ENCODE measurements at places on chromosomes 4 and X.

GRCh38 chr4:184384810-184385557 is 89.4 kb downstream of the IRF2 start:
- no peak for DNase-seq

GRCh38 chr4:143360838-143361625 is 24.4 kb downstream of the GAB1 start:
- DNase-seq: no peak

- DNase-seq: no peak
Measured at GRCh38 chrX:71619193-71619592, 882 bp upstream of the CXCR3 start.

DNA sequence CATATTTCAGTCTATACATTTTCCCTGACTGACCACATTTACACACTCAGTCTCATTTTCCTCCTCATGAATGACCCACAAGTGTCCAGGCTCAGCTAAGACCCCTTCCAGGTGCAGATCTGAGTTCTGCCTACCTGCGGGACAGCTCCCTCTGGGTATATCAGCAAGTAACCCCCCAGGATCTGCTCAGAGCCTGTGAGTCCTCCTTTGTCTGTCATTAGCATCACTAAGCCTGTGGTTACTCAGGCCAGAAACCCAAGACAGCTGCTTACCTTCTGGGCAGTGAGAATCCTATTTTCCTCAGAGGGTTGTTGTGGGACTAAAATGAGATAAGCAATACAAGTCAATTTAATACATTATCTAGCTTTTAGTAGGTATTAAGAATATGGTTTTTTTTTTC is 487.6 kb upstream of the BOD1L1 start:
- no peak for DNase-seq

- DNase-seq: no peak
Measured at GRCh38 chr4:70818173-70818855, 21.4 kb downstream of the GRSF1 start.

DNA sequence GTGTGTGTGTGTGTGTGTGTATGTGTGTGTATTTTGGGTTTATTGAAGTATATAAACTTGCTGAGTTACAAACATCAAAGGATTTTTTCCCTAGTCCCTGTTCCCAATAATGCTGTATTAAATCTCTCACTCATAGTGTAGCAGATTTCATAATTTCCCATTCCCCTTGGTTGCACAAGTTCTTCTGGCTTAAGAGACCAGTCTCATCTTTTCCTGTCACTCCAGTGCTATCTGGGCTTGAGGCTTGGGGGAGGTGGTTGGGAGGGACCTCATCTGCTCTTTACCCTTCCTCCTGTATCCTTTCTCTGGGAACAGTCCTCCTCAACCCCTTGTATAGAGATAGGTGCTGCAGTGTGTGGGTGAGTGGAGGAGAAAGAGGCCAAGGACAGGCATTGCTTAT is 285.4 kb upstream of the BOD1L1 start:
- DNase-seq: no peak

DNA sequence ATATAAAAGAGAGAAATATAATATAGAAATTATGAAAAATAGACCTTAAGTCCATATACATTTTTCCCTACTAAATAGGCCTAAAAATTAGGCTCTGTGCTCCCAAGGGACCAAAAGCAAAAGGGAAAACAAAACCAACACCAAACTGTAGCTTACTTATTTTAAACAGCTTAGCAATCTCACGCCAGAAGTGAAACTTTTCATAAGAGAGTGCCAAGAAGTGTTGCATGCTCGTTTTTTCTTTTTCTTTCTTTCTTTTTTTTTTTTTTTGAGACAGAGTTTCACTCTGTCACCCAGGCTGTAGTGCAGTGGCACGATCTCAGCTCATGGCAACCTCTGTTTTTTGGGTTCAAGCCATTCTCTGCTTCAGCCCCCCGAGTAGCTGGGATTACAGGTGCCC is 250.4 kb downstream of the TMA16 start:
- no peak for DNase-seq

DNA sequence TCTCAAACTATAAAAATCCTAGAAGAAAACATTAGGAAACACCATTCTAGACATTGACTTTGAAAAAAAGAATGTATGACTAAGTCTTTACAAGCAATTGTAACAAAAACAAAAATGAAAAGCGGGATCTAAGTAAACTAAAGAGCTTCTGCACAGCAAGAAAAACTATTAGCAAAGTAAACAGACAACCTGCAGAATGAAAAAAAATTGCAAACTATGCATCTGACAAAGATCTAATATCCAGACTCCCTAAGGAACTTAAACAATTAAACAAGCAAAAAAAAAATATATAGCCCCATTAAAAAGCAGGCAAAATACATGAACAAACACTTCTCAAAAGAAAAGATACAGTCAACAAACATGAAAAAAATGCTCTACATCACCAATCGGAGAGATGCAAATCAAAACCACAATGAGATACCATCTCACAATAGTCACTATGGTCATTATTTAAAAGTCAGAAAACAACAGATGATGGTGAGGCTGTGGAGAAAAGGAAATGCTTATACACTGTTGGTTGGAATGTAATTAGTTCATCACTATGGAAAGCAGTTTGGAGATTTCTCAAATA is 168.1 kb downstream of the EPHA5 start:
- DNase-seq: peak; percentile 9

GRCh38 chrX:63394872-63395271 is 43.7 kb upstream of the SPIN4 start:
- no peak for DNase-seq

GRCh38 chr4:139958739-139959098 is 195.3 kb downstream of the MAML3 start:
- DNase-seq: no peak

DNA sequence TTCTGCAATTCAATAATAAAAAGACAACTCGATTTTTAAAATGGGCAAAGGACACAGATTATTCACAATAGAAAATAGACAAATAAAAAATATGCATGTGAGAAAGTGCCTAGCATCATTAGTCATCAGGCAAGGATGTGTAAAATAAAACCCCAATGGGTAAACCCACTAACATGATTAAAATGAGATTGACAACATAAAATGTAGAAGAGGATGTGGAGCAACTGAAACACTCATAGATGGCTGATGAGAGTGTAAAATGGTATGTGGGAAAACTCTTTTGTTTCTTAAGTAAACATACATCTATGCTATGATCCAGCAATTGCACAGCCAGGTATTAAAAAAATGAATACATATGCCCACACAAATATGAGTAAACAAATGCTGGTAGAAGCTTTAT is 177.6 kb downstream of the IQCM start:
- no peak for DNase-seq

GRCh38 chrX:150226223-150226965 is 136.7 kb upstream of the MAMLD1 start:
- no peak for DNase-seq

DNA sequence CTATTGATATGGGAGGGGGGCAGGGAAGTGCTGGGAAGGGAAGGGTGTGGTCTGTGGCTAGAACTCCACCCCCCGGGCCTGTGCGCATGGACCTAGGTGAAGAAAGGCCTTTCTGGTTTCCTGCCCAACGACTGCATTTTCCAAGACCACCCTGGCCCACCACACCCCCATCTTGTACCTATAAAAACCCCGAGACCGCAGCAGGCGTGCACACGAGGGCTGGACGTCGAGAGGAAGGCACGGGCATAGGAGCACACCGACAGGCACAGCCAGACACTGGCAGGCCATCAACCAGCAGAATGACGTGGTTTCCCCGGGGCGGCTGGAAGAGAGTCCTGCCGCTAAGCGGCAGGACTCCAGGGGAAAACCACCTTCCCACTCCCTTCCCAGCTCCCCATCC is 981.1 kb downstream of the PCDH7 start:
- DNase-seq: no peak

DNA sequence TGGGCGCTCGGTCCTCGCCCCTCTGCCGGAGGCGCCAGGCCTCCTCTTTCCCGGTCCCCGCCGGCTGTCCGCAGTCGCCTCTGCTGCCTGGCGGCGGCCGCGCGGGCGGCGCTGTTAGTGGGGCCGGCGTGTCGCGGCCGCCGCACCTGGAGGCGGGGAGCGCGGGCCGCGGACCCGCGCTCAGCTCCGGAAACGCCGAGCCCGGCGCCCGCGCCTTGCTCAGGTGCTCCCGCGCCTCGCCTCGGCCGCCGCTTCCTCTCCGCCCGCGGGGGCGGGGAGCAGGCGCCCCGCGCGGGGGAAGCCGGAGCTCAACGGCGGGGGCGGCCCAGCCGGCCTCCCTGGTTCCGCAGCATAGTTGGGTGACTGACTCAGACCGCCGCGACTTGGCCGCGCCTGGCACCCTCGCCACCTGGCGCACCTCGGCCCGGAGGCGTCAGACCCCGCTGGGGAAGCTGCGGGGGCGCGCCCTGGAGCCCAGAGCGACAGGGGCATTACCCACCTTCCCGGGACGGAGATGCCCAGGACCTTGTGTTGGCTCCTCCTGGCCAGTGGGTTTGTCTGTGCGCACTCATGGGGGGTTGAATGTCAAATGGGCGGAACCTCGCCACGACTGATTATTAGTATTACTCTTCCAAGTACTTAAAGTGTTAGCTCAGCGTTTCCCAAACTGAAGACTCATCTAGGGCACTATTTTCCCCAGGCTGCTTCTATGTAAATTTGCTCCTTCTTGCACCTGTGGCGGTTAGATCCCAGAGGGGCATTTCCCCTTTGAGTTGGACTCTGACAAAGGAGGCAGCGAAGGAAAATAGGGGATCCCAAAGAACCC is at the start of gene ARAP2:
TSS of gene ARAP2 (minus strand) at position 258 of the 826 bp plus-strand sequence. CDS start 15,028 bp downstream, outside the sequence.
- peak; percentile 83 for DNase-seq

GRCh38 chr4:37873386-37873785 is 17.5 kb upstream of the TBC1D1 start:
- peak; percentile 41 for DNase-seq

- no peak for DNase-seq
Measured at GRCh38 chr4:120198411-120198810, 131.8 kb upstream of the MAD2L1 start.

- DNase-seq: no peak
Measured at GRCh38 chr4:26124753-26125321, 196.0 kb upstream of the RBPJ start.

DNA sequence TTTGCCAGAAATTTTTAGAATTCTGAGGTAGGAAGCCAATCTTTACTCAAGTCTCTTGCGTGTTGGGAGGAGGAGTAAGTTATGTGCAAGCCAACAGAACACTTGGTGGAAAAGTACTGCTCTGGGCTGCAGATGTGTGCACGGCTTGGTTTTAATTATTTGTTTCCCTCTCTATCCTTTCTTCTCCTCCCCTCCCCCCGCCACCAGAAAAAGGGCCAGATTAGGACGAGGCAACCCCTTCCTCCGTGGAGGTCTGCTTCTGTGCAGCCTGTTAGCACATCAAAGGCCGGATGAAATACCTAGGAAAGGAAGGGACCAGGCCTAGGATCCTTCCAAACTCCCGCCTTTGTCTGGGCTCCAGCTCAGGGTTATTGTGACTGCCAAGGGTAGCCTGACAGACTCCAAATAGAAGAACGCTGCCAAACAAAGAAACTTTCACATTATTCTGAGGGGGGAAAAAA is 1.0 kb upstream of the PGRMC1 start:
- no peak for DNase-seq

GRCh38 chr4:147071209-147071740 is 125.6 kb upstream of the TTC29 start:
- no peak for DNase-seq

- no peak for DNase-seq
Measured at GRCh38 chr4:146545102-146545501, 23.4 kb upstream of the SLC10A7 start.

DNA sequence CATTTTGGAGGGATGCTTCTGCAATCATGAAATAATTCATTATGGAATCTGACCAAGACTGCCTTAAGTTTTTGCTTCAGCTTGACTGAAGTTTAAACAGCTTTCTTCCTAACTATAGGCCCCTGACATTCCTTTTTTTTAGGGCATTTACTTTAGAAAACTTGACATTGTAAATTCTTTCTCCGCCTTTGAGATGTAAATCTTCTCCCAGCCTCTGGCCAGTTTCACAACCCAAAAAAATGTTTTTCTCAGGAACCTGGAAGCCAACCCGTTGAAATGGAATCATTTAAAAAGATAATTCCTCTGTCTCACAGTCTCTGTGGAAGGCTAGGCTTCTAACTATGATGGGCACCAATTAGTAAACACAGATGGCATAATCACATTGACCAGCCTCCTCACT is 710.4 kb upstream of the PABPC4L start:
- DNase-seq: no peak

DNA sequence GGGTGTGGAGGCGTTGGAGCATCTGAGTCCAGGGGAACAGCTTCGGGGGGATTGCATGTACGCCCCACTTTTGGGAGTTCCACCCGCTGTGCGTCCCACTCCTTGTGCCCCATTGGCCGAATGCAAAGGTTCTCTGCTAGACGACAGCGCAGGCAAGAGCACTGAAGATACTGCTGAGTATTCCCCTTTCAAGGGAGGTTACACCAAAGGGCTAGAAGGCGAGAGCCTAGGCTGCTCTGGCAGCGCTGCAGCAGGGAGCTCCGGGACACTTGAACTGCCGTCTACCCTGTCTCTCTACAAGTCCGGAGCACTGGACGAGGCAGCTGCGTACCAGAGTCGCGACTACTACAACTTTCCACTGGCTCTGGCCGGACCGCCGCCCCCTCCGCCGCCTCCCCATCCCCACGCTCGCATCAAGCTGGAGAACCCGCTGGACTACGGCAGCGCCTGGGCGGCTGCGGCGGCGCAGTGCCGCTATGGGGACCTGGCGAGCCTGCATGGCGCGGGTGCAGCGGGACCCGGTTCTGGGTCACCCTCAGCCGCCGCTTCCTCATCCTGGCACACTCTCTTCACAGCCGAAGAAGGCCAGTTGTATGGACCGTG is 2.2 kb downstream of the AR start:
- DNase-seq: no peak

DNA sequence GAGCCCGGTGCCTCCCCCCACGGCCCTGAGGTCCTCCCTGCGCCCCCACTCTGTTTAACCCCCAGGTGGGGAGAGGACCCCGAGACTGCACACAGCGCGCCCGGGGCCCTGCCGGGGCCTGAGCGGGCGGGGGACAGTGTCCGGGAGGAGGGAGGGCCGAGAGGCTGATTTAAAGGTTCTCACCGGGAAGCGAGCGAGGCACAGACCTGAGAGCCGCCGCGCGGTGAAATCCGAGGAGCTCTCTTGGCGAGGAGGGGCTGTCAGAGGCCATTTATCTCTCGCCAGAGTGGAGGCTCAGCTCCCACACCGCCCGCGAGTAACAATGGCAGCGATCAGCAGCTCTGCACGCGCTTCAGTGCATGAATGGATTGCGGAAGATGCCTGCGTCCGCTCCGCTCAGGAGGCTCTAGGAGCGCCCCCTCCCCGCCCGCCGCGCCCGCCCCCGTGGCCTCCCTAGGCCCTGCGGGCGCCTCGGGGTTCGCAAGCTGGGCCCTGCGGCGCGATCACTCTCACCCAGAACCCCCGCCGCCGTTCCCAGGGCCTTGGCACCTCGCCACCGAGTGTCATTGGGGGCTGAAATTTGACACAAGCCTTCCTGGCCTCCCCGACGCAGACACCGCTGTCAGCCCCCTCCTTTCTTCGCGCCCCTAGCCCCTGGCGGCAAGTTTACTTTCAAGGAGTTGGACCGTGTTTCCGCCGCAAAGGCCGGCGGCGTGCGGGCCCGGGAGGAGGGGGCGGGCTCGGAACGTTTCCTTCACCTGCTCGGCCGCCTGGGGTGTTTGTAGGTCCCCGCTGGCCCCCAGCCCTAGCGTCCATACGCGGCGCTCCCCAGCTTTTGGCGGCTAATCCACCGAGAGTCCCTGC is 48.7 kb upstream of the BCOR start:
- no peak for DNase-seq

- no peak for DNase-seq
Measured at GRCh38 chrX:119948381-119948780, 4.8 kb upstream of the NKAP start.
